ENCODE measurements at places on chromosomes 2 and 18.

- DNase-seq: no peak
Observed at GRCh38 chr2:223759569-223760430, 77.6 kb downstream of the AP1S3 start.

DNA sequence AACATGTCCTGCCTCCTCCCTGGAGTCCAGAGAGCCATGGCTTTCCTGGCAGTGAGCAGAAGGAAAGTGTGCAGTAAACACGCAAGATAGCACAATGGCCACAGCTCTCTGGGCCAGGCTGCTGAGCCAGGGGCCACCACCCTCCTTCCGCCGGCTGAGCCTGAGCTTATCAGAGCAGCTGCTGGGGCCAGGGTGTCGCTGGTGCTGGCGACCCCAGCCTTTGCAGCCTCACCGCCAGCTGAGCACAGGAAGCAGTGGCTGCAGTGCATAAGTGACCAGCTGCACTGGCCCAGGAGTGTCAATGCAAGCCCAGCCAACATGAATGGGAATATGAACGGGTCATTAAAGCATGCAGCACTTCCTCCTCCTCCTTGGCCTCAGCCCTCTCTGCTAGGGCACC, 172.0 kb downstream of the ZFP36L2 start:
- DNase-seq: no peak

GRCh38 chr2:111917106-111917505, 18.7 kb downstream of the MERTK start:
- no peak for DNase-seq

GRCh38 chr18:36582988-36583745, 245.6 kb downstream of the TPGS2 start:
- DNase-seq: no peak

GRCh38 chr18:62982600-62983251, 267.4 kb downstream of the PHLPP1 start:
- peak; percentile 39 for DNase-seq

DNA sequence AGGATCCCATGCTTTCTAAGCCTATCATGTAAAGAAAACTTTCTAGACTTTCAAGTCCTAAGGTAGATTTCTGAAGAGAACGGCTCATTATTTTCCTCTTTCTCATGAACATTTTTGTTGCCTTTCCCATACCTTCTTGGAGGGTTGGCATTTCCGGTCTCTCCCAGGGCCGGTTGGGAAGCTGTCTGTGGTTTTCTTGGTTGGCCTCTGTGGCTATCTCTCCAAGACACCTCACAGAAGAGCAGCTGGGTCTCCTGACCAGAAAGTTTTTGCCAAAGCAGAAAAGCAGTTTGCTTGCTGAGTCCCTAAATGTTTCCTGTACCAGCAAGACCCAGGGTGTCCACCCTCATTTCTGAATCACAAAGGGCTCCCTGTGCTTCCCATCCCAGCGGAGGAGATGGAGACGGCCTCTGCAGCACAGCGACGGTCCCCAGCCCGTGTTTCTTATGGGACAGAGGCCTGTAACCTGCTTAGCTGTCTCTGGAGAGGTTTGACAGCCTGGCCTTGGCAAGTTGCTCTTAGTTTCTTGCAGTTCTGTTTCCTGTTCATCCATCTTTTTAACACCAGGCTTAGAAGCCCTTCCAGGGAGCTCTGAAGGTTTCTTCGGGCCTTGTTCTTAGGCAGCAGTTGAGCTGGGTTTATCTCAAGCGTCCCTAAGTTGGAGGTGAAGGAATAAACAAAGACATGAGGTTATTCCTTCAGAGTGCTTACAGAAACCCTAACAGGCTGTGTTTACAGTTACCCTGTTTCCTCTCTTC, 39.8 kb downstream of the GREB1 start:
- DNase-seq: no peak

DNA sequence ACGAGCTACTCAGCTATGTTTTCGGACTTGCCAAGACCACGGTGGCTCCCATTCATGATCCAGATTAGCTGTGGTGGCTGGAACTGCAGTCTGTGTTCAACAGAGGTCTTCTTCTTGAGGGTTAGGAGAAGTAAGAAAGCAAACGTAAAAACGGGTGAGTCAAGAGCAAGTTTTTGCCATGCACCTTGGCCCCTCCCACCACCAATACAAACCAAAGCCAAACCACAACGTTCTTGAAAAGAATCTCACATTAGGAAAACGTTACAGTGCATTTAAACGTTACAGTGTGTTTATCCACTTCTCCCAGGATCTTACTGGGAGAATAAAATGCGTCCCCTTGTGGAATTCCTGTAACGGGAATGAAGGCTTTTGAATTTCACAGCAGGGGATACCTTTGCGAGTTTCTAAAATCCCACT, 725 bp downstream of the FBXO48 start:
- peak; percentile 56 for DNase-seq

DNA sequence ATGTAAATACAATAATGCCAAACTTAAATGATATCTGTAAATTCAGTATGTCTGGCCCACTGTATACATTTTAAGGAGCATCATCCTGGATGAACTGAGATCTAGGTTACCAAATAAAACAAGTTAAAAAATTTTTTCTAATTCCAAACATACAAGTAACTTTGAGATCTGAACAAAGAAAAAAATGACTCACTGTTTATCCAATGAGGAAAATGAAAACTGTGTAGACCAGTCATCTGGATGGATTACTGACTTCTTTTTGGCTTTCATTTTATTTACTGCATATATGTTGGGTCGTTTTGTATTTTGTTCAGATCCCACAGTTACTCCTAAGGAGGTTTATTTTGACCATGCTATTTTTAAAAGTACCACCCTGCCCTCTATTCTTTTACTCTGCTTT, 189.8 kb downstream of the RBM43 start:
- no peak for DNase-seq

DNA sequence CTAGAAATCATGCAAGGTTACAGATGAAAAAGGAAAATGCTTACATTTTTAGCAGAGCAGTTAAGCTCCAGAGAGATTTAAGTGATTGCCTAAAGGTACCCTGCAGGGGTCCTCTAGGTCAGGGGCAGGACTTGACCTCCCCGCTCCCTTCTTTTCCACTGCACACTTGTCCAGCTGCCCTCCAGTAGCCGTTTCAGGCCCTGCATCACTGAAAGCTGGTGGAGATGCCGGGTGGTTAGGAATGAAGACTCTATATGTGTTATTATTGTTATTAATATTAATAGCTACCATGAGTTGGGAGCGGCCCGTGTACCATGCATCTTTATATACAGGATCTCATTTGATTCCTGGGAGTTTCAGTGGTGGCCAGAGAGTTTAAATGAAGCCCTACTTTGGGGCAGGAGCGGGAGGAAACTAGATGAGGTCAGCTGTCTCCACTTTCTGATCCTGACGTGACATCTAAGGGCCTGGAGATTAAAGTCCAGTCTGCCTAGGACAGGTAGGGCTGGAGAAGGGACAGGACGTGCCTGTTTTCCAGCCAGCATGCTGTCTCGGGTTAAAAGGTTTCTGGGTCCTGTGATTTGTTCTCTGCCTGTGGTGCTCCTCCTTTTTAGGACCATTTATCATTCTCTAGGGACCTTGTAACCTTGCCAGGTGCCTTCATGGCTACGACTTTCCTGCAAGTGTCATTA, 2.1 kb downstream of the TMEM37 start:
- no peak for DNase-seq

DNA sequence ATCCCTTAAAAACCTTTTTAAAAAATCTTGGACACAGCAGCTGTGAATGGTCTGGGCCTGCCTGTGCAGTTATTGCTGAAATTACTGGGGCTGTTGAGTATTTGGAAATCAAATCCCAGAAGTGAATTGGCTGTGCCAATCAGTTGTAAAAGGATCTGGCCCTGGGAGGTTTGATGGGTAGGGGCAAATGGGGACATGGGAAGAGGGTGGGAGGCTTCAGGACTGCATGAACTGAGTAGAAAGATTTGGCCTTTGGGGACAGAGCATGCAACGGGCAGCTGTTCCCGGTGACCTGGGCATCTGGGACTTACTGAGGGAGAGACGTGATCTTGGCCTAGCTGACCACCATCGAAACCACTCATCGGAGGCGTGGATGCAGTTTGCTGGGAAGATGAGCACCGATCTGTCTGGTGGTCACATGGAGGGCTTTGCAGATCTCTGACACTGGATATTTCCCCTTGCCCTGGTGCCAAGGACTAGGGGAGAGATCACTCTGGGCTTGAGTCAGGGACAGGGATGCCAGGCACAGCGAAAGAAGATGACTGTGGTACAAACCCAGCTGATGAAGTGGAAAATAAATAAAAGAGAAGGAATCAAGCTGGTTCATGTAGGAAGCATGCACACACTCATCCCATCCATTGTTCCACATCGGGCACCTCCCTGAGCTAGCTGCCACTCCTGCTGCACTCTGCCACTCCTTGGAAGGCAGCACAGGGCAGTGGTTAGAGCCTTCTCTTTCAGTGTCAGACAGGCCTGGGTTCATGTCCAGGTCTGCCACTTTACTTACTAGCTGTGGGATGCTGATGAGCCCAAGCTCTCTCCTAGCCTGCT, 58.4 kb downstream of the SEMA4F start:
- DNase-seq: no peak

GRCh38 chr2:183069174-183069573, 9.4 kb upstream of the DUSP19 start:
- DNase-seq: no peak

DNA sequence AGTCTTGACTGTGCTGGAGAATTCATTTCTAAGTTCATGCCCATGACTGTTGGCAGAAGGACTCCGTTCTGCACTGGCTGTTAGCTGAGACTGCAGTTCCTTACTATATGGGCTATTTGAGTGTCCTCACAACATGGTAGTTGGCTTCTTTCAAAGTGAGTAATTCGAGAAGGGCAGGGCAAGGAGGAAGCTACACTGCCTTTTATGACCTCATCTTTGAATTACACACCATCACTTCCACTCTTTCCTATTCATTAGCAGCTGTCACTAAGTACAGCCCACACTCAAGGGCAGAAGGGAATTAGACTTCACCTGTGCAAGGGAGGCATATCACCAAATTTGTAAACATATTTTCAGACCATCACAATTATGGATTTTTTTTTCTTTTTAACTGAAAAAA, 55.9 kb upstream of the EPAS1 start:
- no peak for DNase-seq

GRCh38 chr2:12071318-12071717, 324.9 kb downstream of the LPIN1 start:
- no peak for DNase-seq

DNA sequence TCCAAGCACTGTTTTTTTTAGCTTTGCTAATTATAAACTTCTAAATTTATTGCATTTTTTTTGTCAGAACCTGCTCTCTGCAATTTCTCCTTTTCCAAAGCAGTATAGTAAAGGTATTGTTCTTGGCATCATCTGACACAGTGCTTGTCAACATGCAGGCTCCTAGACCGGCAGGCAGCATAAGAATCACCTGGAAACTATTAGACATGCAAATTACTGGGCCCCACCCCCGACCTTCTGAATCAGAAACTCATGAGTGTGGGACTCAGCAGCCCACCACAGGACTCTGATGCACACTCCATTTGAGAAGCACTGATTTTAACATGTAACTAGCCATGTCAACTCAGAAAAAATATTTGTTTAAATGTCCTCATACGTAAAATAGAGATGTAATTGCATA, 551.1 kb upstream of the CELF4 start:
- DNase-seq: no peak

GRCh38 chr2:56285224-56285623, 101.4 kb downstream of the CCDC85A start:
- DNase-seq: no peak

- no peak for DNase-seq
Observed at GRCh38 chr2:48927355-48927754, 171.8 kb upstream of the LHCGR start.
